ENCODE measurements at places on chromosomes 11 and 22.

DNA sequence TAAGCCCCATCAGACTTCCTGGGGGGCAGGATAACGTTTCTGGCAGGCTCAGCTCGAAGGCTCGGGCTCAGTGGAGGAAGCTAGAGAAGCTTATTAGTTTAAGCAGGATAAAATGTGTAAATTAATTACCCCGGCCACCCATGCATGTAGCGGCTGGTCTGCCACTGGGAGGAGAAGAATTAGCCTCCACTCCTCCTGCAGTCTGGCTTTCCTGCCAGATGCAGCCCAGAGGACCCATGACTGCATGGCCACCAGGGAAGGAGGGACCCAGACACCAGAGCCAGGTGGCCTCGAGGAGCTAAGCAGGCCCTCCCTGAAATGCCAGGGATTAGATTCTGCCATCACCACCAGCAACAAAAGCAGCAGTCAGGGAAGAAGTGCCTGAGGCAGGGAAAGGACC is 32.3 kb downstream of the TRIM29 start:
- DNase-seq, result no peak

DNA sequence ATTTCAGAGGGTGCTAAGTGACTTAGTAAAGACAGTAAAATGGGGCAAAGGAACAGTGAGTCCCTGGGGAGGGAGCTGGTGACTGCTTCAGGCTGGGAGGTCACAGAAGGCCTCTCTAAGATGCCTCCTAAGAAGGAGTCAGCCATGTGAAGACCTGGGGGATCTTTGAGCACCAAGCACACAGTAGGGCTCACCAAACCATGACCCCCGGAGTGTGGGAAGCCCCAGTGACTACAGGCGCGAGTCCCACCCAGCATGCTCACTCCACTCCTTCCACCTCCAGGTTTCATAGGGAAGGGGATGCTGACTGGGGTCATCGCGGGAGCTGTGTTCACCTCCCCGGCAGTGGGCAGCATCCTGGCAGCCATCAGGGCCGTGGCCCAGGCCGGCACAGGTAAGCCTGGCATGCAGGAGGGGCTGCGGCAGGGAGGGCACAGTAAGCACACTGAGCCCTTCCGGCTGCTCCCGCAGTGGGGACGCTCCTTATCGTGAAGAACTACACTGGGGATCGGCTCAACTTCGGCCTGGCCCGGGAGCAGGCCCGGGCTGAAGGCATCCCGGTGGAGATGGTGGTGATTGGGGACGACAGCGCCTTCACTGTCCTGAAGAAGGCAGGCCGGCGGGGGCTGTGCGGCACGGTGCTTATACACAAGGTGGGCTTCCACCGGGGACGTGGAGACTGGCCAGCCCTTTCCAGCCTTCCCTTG is 5.9 kb downstream of the TKFC start:
- DNase-seq, result no peak

GRCh38 chr11:117830674-117831351 is 6.3 kb upstream of the FXYD2 start:
- DNase-seq, result no peak

DNA sequence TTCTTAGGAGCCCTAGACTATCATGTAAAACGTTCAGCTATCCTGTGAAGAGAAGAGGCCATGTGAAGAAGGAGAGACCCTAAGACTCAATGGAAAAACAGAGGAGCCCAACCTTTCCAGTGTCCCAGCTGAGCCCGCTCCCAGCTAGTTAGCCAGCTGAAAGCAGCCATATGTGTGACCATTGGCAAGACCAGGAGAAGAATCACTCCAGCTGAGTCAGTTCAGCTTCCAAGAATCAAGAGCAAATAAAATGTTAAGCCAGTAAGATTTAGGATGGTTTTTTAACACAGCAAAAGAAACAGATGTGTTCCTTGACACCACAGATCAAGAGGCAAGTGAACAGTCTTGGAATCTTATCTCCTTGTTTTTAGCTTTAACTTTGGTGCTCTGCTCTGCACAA is 108.0 kb downstream of the CCDC81 start:
- DNase-seq, result no peak

GRCh38 chr22:40597526-40598430 is 38.7 kb downstream of the MRTFA start:
- no peak for DNase-seq

GRCh38 chr22:40853961-40854360 is 2.5 kb downstream of the ST13 start:
- DNase-seq, result no peak

DNA sequence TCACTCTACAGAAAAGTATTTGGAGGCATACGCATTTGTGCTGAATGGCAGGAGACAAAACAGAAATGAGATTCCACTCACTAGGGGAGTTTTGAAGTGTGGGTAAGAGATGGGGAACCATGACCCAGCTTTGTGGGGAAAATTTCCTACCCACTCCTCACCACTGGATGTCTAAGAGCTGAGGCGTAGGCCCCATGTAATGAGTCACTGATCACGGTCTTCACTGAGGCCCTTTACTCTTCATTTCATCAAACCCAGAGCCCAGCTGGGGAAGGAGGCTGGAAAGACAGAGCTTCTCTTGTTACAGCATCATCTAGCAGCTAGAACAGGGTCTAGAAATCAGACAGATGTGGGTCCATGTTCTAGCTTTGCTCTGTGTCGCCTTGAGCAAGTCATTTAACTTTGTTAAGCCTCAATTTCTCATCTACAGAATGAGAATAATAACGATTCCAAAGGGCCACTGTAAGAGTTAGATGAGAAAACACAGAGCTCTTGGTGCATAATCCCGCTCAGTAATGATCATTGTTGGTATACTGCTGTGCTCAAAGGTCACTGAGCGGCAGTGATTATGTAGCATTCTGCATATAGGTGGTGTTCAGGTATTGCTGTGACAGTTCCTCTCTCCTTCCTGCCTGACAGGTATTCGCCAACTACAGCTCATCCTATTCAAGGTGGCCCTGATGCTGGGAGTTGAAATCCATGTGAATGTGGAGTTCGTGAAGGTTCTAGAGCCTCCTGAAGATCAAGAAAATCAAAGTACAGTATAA is 97.2 kb downstream of the MICAL2 start:
- DNase-seq, result no peak

- DNase-seq, result no peak
Observed at GRCh38 chr11:18790883-18791206, 753 bp downstream of the PTPN5 start.

GRCh38 chr11:58671983-58672633 is 49.6 kb downstream of the CNTF start:
- no peak for DNase-seq

DNA sequence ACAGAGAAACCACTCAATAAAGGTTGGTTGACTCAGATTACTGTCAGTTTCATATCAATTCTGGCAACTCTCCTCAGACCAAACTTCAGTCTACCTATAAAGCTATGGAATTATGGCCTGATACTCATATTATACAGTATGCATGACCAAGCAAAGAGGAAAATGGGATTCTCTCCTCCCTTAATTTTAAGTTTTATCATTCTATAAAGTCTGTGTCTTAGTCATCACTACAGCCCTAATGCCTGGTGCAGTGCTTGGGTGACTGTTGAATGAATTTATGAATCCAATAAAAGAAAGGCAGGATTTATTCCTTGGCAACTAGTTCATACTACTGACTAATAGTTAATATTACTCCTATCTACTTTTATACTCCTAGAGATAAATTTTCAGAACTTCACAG is 37.6 kb upstream of the GRAMD1B start:
- DNase-seq, result no peak

DNA sequence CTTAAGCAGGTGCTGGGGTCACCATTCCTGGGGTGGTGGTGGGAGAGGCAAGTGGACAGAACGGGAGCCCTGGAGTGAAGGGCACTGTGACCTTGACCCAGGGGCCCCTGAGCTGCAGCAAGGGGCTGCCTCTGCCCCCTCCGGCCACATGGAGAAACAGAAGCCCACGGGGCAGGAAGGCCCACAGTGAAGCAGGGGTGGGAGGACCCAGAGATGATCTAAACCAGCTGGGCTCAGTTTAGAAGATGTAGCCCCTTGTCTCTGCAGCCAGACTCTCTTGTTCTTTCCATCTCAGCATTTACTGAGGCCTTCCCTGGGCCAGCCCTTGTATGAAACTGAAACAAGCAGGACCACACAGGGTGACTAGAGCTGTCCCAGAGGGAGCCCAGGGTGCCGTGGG is 30.5 kb downstream of the WNT11 start:
- DNase-seq, result no peak

DNA sequence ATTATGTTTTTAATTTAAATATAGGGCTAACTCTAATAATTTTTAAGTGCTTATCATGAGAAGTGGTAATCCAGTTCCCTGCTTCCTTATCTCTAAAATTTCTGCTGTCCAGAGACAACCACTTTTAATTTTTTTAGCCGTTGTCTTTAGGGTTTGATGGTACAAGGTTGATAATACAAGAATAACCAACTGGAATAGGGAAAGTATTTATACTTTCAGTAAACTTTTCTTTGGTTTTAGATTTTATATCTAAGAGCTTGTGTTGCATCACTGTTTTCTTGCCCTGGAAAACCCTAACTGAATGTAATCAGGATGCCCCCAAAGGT is 46.5 kb upstream of the ADORA2A start:
- no peak for DNase-seq

- DNase-seq, result no peak
Observed at GRCh38 chr11:73384531-73384871, 8.3 kb downstream of the RELT start.

- peak; percentile 37 for DNase-seq
Observed at GRCh38 chr11:57444362-57445121, 15.8 kb upstream of the RTN4RL2 start.

DNA sequence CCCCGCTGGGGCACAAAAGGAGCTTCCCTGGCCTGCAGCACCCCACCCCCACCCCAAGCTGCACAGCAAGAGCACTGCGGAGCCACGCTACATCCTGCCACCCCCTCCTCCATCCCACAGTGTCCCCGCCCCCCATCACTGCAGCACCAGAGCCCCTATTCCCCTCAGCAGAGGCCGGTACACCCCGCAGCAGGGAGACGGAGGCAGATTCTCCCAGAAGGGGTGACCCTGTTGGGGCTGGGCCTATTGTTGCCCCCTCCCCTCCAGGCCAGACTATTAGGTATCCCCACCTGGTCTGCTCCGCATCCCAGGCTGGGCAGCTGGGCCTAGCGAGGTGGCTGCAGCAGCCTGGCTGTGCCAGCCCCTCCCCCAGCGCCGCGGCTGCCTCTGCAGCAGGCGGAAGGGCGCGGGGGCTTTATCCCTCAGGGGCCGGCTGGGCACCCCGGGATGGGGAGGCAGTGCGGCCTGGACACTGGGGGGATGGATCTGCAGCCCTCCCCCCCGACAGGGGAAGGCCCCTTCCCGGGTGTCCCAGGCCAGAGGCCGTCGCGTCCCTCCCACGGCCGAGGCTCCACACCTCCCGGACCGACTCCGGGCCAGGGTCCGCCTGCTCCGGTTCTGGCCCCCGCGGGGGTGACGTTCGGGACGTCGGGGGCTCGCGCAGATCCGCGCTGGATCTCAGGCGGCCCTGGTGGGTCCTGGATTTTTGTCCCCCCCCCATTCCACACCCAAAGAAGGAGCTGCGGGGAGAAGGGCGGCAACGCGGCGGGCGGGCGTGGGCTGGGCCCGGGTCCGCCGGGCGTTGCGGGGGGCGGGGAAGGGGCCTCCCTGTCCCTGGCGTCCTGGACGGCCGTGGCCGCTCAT is 943 bp downstream of the DUSP8 start:
- DNase-seq, result no peak

DNA sequence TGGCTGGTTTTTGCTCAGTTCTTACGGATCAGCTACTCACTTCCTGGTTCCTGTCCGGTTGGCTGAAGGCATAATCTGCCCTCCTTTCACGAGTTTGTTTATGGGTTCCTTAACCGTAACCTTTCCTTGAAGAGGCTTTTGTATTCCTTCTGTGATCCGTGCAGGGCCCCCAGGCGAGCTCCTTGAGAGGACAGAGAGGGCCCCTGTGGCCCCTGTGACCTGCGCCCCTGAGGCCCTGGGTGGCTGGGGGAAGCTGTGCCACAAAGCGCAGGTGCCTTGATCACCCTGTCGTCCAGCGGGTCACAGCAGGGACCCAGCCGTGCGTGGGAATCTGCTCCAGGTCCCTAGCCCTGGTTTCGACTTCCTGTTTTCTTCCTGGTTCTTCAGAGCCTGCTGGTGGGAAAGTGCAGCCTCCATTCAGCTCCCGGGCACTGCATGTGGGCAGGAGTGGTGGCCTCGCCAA is 27.8 kb upstream of the FADD start:
- DNase-seq, result no peak

DNA sequence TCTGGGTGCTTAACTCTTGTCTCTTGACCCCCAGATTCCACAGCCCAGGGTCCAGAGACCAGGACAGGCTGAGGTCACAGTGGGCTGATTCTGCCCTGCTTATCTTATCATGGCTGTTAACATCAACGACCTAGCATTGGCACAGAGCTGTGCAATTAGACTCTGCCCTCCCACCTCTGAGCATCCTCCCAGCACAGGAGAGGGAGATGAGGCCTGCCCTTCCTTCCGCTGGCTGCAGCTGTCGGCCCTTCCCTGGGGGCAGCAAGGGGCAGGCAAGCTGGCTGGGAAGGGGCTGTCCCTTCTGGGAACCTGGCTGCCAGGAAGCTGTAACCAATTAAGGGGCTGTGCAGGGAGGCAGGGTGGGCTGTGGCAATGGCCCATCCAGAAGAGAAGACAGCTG is 22.5 kb downstream of the LRRC10B start:
- no peak for DNase-seq

DNA sequence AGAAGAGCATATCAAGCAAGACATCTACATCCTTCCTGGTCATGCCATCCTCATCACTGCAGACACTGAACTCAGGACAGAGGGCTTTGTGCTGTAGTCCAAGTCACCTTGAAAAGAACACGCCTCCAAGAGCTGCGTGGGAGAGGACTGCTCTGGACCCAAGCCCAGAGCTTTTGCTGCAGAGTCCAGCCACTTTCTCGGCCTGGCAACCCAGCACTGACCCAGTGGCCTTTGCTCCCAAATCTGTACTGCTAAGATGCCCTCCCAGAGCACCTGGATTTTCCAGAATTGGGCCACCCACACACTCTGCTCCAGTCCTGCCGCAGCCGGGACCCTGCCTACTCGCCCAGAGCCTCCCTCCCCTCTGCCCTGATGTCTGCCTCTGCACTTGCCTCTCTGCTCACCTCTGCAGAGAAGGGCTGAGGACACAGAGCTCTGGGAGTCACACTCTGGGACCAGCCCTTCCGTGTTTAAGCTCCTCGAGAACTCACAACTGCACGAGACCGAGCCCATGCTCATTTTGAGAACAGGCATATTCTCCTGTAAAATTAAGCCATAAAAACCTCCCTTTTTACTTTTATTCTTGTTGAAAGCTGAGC is 83.8 kb upstream of the CSNK2A3 start:
- DNase-seq, result no peak

Measured in epithelial cell of prostate (primary cell).